Stimulated activated CD4-positive, alpha-beta T cell treated with anti-CD3 and anti-CD28 coated beads, Interleukin-4, amount 100 ng/mL, for 24 hours (primary cell): ENCODE measurements at places on chromosomes 11 and 22.

DNA sequence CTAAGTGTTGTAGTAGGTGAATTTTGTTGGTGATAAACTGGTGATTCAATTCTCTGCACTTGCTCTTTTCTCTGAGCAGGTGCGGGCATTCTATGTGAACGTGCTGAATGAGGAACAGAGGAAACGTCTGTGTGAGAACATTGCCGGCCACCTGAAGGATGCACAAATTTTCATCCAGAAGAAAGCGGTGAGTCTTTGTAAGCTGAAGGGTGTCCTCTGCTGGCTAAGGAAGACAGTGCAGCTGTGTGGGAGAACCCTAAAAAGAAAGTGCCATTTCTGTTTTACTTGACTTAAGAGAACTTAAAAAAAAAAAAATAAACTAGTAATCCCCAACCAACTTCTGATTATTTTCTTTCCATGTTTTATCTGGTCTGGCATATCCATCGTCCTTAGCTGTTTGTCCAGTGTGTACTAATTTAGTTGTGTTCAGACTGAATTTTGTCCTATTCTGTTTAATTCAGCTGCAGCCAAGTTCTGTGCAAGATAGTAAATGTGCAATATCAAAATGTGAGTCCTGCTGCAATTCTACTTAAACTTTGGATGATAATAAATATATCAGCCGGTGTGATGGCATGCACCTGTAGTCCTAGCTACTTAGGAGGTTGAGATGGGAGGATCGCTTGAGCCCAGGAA lies 29.6 kb downstream of the CAT start:
- peak; percentile 51 for DNase-seq

- no peak for DNase-seq
Observed at GRCh38 chr11:117961896-117962295, 24.3 kb upstream of the IL10RA start.

DNA sequence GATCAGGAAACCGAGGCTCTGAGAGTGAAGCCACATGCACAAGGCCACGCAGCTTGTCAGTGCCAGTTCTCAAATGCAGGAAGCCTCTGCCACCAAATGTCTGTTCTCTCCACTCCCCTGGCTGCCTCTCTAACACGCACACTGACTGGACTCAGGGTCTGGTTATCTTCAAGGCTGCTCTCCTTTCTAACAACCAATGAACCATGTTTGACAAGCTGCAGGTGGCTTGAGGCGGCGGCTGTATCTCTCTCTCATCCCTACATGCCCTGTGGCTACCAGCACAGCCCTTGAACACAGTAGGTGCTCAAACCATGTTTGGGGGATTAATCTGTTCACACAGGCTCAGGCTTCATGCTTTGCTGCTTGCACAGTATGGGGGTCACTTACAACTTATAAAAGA lies 23.7 kb downstream of the MFNG start:
- no peak for DNase-seq

DNA sequence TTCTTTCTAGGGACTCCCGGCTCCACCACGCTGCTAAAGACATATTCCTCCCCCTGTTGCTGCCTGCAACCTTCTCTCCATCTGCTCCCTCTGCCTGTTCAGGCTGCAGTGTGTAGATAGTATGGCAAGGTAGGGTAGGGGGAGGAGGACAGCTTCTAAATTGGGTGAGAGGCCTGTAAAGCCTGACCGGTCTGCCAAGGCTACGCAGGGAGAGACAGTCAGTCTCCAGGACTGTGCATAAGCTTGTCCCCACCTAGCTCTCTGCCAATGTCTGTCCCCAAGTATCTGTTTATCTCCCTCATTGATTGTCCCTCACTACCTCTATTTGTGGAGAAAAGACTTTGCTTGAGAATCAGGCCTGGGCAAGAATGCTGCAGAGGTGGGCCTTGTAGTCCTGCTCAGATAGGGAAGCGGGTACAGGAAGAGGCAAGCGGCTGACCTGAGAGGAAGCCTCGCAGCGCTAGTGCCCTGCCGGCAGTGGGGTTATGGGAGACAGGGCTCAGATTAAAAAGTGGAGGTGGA lies 871 bp upstream of the SEZ6L start:
- DNase-seq = no peak

- no peak for DNase-seq
Observed at GRCh38 chr11:68872216-68873003, 30.7 kb upstream of the CPT1A start.

- no peak for DNase-seq
Observed at GRCh38 chr22:36199001-36199551, 2.5 kb downstream of the APOL4 start.

DNA sequence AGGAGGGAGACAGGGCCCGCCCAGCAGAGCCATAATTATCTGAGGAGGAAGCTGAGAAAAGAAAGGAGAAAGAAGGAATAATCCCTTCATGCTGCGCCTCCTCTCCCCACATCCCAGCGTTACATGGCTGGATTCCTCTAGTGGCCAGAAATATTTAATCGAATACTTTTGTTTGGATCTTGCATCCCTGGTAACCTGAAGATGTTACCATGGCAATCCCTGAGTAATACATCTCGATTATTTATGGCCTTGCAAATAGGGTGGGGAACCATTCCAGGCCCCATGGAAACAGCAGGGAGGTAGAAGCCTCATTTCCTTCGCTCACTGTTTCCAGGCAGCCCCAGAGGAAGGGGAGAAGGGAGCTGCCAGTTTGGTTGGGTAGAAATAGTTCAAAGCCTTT lies 357.7 kb downstream of the BUD13 start:
- no peak for DNase-seq

DNA sequence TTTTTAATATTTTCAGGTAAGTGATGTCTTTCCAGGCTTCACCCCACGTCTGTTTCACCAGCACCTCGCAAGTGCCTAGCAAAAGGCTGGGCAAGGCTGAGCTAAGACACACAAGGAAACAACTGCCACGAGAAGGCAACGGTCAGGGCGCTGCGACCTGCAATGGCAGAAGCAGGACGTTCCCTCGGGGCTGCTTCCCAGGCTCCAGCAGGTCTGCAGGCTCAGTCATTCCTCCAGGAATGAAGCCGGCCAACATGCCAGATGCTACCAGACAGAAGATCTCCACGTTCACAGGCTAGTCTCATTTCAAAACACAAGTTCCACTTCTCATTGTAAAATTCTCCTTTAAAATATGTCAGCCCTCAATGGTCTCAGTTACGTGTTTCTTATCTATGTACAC lies 45.5 kb downstream of the CELSR1 start:
- DNase-seq = no peak

DNA sequence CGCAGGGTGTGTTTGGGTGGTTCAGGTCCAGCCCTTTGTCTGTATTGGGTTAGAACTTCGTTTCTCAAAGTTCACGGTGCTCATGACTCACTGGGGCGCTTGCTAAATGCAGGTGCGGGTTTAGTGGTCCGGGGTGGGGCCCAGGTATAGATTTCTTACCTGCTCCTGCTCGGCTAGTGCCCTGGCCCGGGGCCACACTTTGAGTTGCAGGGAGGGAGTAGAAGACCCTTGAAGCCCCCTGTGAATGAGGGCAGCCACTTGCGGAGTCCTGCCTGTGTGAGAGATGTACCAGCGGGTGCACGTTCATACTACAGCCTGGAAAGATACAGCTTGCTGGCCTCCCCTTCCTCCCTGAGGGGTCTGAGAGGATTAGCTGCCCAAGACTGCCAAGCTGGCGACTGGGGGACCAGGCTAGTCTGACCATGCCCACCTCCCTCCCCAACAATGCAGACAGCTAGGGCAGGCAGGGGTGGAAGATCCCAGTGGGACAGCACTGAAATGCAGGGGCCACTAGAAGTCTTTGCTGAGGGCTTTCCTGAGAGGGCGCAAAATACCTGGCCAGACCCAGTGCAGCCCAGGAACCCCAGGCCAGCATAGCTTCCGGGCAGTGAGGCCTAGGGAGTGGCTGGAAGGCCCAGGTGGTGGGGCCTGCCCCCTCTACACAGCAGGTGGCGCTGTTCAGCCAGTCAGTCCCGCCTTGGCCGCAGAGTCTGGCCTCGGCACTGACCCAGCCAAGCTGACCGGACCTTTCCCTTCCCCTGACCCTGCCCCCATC lies 5.1 kb upstream of the MYRF start:
- peak; percentile 41 for DNase-seq

DNA sequence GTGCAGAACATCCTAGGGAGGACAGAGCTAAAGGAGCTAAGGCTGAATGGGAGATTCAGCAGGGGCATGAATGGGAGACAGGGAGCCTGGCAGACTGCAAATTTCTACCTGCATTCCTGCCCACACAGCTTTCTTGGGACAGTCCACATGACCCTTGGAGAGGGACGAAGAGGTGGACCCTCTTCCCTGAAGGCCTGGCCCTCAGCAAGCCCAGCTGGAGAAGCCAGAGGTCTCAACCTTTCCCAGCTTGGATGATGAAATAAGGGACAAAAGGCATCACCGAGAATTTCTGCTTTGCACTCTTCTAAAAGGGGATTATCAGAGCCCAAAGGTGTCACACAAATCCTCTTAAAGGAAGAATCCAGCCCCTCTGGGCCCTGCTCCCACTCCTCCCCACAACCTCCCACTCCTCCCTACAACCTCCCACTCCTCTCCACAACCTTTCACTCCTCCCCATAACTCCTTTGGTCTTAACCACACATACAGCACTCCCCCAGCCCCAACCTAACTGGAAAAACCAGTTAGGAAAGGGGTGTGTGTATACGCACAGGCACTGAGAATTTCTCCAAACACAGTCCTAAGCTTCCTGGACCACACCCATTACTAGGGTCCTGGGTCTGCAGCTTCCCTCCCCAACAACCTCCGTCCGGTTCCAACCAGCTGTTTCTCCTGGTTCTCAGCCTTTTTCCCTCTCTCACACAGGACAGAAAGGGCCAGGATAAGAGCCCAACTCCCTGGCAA lies 38.4 kb downstream of the RPL27A start:
- DNase-seq = no peak

DNA sequence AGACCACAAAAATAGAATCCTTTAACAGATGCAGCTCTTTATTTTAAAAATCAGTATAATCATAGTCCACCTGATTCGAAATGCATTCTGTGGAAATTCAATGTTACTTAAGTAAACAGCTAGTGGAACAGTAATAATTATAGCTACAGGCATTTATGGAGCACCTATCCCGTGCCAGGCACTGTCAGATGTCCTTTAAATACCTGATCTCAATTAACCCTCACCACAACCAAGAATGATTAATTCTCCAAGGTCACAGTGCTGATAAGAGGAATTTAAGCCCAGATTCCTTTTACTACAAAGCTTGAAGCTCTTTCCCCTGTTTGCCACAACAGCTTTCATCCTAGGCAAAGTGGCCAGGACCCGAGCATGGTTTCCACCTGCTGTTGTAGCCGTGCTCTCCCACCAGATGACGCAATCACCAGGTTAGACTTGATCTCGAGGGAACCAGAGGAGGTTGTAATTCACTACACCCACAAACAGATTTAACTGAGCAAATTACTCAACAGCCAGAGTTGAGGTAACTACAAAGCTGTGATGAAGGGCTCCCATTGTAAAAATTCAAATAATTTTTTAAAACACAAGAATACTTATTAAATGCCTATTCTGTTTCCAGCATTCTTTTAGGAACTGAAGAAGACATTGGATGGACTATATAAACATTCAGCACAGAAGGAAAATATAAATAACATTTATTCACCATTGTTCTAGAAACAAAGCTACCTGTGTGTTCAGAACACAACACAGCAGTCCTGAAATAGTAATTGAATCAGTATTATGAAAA lies 10.3 kb downstream of the PRDM10 start:
- peak; percentile 35 for DNase-seq

DNA sequence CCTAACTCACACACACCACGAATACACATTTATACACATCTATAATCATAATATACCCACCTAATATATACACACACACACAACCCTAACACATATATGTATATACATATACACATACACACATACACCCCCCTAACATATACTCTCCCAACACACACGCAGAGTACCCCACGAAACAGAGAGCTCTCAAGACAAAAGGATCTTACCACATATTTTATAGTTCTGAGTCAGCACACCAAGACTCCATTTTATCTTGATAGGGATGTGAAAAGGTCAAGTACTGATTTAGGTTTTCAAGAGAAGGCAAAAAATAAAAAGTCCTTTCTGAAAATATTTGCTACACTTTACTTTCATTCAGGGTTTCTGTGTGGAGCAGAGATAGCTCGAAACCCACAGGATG lies 1207.2 kb downstream of the LRRC4C start:
- no peak for DNase-seq

GRCh38 chr11:62603072-62603408 lies 1.4 kb upstream of the MTA2 start:
- DNase-seq = no peak

DNA sequence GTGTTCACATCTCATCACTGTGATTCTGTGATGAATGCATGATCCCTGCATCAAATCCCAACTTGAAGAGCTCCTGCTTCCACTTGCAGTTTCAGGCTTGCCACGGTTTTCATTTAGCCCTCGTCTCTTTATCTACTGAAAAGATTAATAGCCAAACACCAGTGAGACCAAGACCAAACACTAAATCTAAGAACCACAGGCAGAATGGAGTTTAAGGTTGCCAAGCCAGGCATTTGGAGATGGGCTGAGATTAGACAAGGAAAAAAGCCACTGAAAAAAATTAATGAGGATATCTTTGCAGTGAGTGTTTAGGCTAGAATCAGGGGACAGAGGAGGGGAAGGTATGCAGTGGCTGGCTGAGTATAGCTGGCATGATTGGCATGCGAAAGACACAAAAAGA lies 227.2 kb upstream of the BLID start:
- no peak for DNase-seq

DNA sequence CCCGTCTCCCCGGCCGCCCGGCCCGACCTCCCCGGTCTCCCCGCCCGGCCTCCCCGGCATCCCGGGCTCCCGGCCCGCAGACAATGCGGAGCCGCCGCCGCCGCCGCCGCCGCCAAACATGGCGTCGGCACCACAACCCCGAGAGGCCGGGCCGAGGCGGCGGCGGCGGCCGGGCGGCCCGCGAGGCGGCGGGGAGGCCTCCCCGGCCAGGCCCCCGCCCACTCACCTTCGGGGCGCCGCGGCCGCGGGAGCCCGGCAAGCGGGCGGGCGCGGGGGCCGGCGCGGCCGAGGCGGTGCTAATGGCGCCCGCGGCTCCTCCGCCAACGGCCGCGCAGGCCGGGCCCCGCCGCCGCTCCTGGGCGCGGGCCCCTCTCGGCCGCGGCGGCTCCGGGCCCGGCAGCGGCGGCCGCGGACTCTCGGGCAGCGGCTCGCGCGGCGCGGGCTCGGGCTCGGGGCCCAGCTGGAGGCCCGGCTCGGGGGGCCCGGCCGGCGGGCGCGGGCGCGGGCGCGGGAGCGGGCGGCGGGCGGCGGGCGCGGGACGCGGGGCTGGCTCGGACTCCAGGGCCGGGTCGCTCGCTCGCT lies 311 bp downstream of the BRD1 start:
- no peak for DNase-seq

DNA sequence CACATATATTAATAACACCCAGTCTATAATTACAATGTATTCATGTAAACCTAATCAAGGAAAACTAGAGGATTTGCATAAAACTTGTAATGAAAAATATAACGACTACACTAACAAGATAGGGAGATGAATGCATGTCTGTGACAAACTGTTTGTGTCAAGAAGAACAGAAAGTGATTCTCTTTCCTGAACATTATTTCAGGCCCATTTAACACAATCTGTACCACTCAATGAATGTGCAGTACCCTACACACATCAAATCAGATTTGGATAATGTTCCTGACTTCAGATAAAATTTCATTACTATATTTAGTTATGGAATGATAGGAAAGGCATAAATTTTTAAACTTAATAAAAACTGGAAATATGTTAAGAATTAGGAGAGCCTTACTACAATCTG lies 93.1 kb downstream of the CADM1 start:
- no peak for DNase-seq
